ENCODE measurements at places on chromosomes 16 and 17.
A peak's percentile ranks its signal among the peaks of the same experiment; 100 is the strongest.

- DNase-seq = no peak
Measured at GRCh38 chr17:75695830-75696271, 25.4 kb upstream of the ITGB4 start.

DNA sequence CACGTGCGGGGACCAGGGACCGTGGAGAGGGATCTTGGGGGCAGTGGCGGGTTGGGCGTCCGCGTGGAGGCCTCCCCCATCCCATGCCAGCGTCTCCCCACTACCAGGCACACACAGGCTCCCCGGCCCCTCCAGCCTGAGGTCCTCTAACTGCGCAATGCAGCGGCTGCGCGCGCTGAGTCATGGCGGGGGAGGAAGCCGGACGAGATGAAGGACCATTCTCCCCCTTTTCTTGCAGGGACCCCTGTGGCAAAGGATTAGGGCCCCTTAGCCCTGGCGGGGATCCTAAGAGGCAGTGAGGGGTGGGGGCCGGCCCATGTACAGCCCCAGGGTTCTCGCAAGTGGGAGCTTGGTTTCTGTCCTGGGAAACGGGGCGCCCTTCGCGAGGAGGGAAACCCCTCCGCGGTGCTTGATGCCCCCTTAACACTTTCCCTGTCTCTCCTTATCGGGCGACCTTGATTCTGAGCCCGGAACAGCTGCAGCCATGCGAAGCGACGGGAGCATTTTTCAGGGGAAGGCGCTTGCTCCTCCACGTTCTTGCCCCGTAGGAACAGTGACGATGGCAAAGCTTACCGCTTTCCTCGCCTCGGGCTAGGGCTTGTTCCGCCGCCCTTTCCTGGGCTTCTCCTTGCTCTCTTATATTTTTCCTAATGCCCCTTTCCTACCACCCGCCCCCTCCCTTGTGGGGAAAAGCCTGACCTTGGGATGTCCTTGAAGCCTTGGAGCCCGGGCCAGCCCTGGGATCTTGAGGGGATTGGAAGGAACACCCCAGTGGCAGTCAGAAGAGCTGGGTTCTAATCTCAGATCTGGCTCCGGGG lies 592 bp downstream of the ALDOA start:
- no peak for DNase-seq

- no peak for DNase-seq
Measured at GRCh38 chr16:68071518-68071901, 13.7 kb upstream of the NFATC3 start.

GRCh38 chr16:73142053-73142854 lies 94.3 kb upstream of the ZFHX3 start:
- DNase-seq = no peak

DNA sequence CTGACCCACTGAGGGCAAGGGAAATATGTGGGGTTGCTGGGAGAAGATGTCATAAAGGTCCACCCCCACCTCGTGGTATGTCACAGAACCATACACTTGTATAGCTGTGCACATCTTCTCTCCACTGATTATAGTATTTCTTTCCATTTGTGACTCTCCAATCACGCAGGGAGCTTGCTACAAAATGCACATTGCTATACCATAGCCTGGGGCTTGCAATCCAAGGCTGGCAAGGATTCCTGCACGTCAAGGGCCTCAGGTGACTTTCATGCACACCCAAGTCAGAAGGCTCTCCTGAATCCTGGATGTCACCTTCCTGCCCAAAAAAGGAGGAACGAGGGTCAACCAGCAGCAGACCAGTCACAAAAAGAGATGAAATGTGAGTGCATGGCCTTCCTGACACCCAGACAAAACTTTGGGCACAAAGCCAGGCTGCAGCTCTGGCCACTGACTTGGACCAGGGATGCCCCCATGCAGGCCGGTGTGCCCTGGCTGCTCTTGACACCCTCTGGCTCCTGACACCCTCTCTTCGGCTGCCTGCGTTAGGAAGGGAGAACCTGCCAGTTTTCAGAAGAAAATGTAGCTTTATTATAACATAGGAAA lies 12.1 kb downstream of the TBC1D26 start:
- no peak for DNase-seq

GRCh38 chr17:33516645-33517044 lies 223.6 kb upstream of the ASIC2 start:
- DNase-seq = no peak

DNA sequence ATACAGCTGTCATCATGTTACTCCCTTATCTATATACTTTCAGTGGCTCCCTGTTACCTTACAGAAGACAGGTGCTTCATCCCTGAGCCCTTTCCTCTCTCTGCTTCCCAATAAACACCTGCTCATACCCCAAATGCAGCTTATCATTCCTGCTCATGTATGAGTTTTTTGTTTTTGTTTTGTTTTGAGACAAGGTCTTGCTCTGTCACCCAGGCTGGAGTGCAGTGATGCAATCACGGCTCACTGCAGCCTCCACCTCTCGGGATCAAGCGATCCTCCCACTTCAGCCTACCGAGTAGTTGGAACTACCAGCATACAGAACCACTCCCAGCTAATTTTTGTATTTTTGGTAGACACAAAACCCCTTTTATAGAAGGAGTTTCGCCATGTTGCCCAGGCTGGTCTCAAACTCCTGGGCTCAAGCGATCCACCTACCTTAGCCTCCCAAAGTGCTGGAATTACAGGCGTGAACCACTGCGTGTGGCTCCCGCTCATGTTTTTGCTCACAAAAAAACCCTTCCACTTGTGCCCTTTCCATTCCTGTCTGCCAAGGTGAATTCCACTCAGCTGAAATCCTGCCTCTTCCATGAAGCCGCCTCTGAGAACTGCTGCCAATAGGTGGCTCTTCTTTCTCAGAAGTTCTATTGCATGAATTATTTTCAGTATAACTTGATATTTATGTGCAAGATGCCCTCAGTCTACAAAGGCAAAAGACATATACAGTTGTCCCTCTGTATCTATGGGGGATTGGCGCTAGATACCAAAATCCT lies 7.9 kb upstream of the RNF157 start:
- DNase-seq = no peak

- DNase-seq = no peak
Measured at GRCh38 chr17:82872591-82873520, 33.0 kb upstream of the ZNF750 start.

DNA sequence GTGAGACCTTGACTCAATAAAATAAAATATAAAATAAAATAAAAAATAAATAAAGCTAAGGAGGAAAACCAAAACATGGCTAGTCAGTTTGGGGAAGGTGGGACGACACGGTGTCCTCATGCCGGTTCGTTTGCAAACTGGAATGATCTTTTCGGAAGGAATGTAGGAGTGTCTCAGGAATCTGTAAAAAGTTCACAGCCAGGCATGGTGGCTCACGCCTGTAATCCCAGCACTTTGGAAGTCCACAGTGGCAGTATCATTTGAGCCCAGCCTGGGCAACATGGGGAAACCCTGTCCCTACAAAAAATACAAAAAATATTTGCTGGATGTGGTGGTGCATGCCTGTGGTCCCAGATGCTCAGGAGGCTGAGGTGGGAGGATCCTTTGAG lies 14.7 kb upstream of the RPTOR start:
- DNase-seq = no peak

DNA sequence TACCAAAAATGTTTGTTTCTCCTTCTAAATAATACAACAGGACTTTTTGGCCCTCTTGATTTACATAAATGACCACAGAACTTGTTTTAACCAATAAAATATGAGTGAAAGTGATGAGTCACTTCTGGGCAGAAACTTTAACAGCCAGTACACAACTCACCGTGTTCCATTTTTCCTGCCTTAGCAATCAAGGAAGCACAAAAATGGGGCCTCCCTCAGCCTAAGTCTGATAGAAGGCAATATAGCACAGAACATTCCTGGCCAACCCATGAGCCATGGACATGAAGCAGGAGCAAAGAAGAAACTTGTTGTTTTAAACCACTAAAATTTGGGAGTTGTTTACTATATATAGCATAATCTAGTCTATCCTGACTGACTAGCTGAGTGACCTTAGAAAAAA lies 61.1 kb upstream of the MTMR4 start:
- DNase-seq = no peak

GRCh38 chr17:83091257-83092141 lies 12.1 kb downstream of the METRNL start:
- no peak for DNase-seq

- no peak for DNase-seq
Measured at GRCh38 chr17:21085707-21086106, 41.1 kb upstream of the DHRS7B start.

- DNase-seq = no peak
Measured at GRCh38 chr16:68646953-68647659, 2.0 kb downstream of the CDH3 start.

DNA sequence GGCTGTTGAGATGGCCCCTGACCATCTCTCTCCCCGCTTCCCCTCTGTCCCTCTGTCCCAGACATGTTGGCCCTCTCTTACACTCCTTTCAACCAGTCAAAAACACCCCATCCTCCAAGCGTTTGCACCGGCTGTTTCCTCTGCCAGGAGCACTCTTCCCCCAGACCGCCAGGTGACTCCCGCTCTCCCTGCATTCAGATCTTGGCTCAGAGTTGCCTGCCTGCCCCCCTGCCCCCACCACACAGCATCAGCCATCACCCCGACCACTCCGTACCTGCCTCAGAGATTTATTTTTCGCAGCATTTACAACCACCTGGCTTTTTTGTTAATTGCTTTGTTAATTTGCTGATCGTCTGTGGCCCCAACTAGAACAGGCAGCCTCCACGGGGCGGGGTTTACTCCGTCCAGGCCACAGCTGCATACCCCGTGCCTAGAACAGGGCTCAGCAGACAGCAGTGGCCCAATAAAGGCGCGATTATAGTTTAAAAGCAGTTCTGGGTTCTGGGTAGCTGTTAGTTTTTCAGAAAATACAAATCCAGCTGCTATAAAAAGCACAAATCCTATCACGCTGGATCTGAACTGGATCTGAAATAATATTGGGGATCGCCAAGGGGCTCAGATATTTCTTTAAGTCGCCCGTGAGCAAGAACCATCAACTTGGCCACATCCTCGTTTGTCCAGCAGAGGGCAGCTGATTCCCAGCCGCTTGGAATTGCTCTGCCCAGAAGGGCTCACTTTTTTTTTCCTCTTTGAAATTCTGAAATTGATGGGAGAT lies 173.6 kb downstream of the IRF8 start:
- DNase-seq = no peak

- no peak for DNase-seq
Measured at GRCh38 chr17:28320215-28321061, 1.4 kb downstream of the TMEM97 start.

DNA sequence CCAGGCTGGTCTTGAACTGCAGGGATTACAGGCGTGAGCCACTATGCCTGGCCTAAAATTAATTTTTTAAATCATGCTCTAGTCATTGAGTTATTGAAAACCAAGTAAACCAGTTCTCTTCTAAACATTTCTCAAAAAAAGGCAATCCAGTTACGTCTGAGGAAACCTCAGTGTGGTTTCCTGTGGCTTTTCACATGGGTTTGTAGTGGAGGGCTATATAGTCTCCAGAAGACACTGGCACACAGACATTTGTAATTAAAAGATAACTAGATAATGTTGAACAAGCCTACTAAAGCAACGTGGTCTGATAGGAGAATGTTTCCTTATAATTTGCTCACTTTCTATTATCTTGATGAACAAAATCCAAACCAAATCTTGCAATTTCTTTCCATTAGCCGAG lies 5.2 kb upstream of the TOB1 start:
- no peak for DNase-seq

DNA sequence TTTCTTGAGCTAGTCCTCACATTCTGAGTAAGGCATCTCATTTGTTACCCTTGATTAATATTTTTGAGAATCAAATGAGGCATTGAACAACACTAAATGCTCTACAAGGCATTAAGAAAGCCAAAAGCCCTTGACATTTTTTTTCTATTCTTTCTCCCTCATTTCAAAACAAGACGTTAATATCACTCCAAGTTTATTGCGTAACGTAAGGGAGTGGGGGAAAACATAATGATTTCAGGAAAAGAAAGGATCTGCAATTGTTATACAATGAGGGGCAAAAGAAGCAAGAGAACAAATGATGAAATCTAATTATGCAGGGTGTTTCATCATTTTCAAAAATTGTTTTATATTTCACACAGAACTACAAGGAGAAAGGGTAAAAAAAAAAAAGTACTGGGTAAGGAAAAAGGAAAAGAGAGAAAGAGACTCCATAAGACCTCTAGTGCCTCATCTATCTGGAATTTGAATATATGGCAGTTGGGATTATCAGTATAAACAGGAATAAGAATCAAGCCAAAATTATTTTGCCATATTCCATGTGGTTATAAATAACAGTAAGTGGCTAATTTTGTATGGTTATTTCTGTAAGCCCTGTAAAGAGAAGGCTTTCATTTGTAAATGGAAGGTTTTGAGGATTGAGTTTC lies 163.0 kb downstream of the ABCA8 start:
- DNase-seq = no peak

- DNase-seq = no peak
Measured at GRCh38 chr17:9900784-9901183, 4.3 kb downstream of the RCVRN start.

GRCh38 chr17:48757524-48757961 lies 29.0 kb upstream of the HOXB13 start:
- no peak for DNase-seq

GRCh38 chr16:29664091-29664921 lies 1.3 kb downstream of the SPN start:
- no peak for DNase-seq

DNA sequence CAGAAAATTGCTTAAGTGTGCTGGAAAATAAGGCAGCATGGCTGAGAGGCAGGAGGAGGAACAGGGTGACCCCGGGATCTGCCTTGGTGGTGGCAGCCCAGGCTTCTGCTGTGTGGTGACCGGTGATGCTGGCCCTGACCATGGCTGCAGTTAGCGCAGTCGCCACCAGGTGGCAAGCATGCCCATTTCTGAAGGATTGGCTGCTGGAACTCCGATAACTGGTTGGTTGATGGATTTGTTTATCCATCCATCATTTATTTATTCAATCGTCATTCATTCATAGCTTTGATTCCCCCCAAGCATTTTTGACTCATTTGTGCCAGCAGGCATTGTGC lies 29.1 kb upstream of the ITGA3 start:
- DNase-seq = peak; percentile 58

DNA sequence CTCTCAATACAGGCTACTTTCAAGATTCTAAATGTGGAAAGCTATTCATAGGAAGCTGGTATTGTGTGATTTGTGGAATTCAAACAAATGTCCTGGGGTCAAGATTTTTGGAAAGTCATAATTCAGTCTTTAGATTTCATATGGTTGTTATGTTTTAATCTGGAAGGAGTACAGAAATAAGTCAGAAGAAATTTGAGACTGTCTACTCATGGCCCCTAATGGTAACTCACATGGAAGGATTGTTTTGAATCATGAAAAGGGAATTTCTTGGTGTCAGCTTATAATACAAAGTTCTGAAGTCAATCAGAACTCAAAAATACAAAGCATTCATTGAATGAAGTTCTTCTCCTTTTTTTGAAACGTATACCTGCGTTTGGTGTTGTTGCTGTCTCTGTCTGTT lies 3.1 kb downstream of the KCNJ2 start:
- no peak for DNase-seq

- no peak for DNase-seq
Measured at GRCh38 chr16:71526111-71526631, at the start of gene CHST4. Gene CHST4 (plus strand): TSS chr16:71526426. CDS start chr16:71536678, 10,252 bp downstream.

GRCh38 chr17:43365356-43365755 lies 33.4 kb upstream of the ARL4D start:
- no peak for DNase-seq

GRCh38 chr17:57945996-57946797 lies 9.0 kb downstream of the CUEDC1 start:
- no peak for DNase-seq

All from activated naive CD8-positive, alpha-beta T cell treated with anti-CD3 and anti-CD28 coated beads, Interleukin-2, amount 50 U/mL, for 16 hours (primary cell).